ENCODE measurements at places on chromosomes 7 and 10.

GRCh38 chr7:107398161-107398560 lies 71.7 kb upstream of the GPR22 start:
- no peak for DNase-seq

DNA sequence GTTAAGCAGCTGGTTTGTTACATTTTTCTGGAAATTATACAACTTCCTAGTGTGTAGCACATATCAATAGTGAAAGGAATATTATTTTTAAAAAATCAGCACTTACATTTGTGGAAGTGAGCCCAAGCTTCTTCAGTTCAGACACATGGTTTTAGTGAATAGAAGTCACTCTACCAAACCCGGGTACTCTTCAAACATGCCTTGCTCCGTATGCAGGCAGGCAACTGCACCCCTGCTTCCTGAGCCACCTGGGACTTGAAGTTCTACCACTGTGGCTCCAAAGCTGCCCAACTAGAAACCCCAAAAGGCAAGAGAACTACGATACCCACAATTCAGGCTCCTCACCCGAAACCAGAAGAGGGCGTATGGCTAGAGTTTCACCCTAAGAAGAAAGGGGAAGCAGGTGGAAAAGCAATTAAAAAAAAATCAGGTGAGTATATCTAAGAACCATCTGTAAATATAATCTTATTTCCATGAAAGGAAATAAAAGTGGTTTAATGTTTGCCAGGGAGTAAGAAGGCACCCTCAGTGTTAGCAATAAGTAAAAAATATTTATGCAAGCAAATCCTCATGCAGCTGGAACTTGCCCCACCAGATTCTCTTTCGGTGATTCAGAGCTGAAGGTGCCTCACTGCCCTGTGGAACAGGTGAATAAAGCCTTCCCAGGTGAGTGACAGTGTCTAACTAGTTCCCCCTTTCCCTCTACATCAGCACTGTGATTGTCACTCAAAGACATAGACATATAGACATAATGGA lies at the start of gene MACC1:
Gene MACC1 (minus strand): TSS at position 192 of the 756 bp plus-strand sequence. CDS start 55,522 bp downstream, outside the sequence.
- DNase-seq, result no peak

GRCh38 chr7:109694149-109695071 lies 1124.7 kb downstream of the DNAJB9 start:
- DNase-seq, result no peak

DNA sequence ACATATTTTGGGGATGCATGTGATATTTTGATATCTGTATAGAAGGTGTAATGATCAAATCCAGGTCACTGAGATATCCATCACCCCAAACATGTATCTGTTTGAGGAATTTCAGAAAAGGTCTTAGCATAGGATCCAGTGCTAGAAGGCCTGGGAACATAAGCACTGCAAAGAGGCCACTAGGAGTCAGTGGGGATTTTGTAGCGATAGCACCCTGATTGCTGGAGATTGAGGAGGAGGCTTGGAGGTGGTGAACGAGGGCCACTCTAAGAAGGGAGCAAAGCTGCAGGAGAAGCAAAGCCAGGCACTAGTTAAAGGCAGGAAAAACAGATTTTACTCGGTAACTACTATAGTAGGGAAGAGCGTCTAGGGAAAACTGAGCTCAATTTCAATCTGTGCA lies 324.0 kb downstream of the LHFPL3 start:
- DNase-seq, result no peak

DNA sequence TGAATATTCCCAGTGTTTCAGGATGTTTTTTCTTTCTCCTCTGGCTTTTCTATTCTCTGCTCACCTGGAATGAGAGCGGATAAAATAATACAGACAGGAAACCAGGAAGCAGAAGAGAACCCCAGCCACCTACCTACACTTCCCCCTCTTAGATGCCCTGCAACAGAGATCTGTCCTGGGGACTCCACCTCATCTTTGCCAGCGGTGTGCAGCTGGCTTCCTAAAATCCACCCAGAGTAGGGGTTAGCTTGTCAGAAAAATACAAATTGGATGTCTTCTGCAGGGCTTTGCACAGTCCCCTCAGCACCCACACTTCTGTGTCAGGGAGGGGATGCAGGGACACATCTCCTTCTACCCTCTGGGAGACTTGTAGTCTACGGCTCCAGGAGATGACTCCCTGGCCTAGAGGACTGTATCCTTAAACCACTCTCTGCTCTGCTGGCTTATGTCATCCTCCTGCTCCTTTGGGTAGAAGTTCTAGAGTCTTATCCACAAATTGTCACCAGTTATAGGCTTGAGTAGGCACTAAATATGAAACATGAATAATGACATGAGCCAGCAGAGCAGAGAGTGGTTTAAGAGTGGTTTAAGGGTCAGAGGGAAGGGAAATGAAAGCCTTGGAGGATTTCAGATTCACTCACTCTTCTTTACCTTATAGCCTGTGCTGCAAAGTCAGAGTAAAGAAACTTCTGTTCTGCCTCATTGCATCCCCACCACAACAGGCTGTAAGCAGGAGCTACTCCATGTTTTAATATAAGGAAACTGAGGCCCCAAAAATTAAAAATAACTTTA lies 749.4 kb downstream of the AUTS2 start:
- DNase-seq, result peak; percentile 30

All from GM12891 (cell line).